ENCODE measurements at places on chromosomes 7 and 10.

GRCh38 chr7:83882551-83882950, 233.6 kb upstream of the SEMA3E start:
- DNase-seq: no peak

DNA sequence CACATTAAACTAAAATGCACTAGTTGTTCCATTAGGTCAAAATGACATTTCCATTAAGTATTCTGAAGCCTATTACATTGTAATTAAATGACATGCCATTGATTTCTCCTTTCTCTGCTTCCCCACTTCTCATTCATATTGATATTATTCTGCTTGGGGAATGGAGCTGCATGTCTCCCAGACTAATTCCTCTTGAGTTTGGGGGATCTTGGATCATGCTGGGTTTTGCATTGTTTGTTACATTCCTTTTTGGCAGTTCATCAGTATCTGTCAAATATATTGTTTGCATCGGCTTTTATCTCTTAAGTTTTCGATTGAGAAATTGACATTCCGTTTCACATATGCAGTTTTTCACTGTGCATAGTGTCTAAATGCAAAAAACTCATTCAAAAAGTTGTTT, 65.1 kb upstream of the CYP26C1 start:
- no peak for DNase-seq

DNA sequence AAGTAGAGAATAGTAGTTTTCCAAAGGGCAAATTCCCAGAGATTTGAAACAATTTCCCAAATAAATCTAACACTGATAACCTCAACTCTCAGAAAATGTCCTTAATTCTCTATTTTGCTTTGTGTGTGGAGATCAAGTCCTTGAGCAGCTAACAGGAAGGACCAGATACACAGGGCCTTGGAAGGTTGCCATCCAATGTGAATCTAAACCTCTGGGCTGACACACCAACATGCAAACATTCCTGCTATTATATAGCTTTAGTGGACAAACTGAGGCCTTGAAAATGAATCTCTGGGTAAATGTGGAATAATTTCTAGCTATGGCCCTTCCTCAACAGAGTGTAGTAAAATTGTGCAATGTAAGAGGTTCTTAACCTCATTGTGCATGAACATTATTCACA, 44.1 kb upstream of the PARD3 start:
- no peak for DNase-seq

GRCh38 chr10:58782876-58783851, 270.5 kb downstream of the BICC1 start:
- no peak for DNase-seq

DNA sequence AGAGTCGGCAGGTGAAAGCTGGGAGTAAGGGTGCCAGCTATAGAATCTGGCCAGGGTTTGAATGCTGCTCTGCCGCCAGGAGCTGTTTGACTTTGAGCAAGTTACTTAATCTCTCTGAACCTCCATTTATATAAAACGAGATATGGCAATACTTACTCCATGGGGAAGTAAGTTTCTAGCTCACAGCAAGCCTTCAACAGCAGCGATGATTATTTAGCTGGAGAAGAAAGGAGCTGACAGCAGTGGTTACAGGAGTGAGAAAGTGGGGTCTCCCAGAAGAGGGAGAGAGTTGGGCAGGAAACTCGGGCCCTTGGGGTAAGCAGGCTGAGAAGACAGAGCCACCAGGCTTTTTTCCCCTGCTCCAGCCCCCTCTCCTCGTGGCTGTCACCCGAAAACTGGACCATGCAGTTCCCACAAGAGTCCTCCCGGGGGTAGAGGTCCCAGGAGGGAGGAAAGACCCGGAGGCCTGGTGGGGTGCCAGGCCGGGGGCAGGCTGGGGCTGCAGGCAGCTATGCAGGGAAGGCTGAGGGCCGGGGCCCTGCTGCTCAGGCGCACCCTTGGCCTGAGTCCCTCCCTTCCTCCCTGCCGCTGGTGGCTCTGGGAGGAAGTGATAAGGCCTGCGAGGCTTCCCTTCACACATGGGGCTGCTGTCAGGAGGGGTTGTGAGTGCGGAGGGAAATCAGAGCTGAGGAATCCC, 3.5 kb downstream of the NOS3 start:
- DNase-seq: no peak

DNA sequence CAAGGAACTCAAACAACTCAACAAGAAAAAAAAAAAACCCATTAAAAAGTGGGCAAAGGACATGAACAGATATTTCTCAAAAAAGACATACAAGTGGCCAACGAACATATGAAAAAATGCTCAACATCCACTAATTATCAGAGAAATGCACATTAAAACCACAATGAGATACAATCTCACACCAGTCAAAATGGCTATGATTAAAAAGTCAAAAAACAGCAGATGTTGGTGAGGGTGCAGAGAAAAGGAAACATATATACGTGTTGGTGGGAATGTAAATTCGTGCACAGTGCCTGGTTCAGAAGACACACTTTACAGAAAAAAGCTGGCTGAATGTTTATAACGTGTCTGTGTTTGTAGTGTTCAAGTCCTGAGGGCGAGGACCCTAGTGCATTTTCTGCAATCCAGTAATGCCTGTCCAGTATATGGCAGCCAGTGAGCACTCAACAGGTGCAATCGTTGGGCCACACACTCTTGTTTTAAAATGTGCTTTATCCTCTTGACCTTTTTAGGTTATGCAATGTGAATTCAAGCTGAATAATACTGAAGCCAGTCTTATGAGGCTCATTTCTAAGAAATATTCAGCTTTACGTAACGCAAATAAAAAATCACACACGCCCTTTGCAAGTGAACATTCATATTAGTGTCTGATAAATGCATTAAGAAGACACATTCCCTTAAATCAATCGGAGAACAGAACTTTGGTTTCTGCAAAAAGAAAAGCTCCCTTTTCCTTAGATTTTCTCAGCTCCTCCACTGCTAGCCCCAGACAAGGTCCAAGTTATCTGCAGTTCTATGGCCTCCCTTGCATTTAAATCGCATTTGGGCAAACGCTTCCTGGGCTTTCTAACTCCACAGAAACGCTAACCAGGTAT, 813 bp upstream of the MTURN start:
- no peak for DNase-seq

DNA sequence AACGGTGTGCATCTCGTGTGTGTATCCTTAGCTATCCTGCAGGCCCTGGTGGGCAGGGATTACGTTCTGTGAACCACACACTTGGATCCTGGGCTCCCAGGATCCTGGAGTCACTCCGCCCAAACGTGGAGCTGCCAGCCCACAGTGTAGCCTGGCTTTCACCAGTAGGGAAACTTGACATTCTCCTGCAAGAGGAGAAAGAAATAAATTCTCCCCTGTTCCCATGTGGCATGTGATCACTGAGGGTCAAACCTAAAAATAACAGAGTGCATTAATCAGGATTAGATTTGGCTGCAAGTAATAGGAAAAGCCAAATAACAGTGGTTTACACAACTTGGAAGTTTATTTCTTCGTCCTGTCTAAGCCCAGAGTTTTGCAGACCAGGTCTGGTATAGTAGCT, 32.3 kb downstream of the PALD1 start:
- DNase-seq: no peak

GRCh38 chr10:86964847-86965190, 3.5 kb upstream of the ADIRF start:
- no peak for DNase-seq

GRCh38 chr7:135012229-135012628, 25.9 kb downstream of the AGBL3 start:
- DNase-seq: no peak
